ENCODE measurements at places on chromosomes 5 and 9.

DNA sequence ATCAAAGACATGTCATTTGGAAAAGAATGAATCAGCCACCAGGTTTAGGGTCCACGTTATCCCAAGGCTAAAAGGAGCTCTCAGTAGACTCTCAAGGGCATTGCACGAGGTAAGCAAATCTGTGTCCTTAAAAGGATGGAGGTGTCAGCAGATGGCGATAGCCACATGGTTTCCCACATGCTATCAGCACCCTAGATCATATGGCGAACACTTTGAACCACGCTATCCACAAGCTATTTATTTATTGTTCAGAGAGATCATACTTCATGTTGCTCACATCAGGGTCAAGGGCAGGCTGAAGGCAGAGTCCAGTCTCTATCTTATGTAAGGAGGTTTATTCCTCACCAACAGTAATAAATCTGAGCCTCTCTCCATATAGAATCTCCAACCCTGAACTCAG, 43.7 kb downstream of the CDH6 start:
- no peak for DNase-seq

DNA sequence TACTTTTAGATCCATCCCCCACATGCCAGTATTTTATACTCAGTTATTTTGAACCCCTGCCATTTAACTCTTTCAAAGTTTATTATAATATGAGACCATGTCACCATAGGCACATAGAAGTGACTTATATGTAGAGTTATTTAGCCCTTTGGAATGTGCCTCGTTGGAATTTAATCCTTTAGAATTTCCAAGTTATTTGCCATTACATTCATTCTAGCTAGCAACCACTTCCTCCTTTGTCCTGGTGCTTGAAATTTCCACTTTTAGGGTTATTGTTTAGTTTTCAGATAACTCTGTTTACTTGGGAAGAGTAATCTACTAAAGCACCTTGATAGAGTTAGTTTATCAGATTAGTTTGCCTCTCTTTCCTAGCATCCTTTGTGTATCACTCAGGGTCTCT, 82.8 kb upstream of the TLE1 start:
- DNase-seq, result no peak

- DNase-seq, result peak; percentile 65
These were observed 13.6 kb upstream of the GM2A start for GRCh38 chr5:151239237-151239861.

GRCh38 chr9:31210978-31211570, 1173.4 kb upstream of the ACO1 start:
- DNase-seq, result peak; percentile 3

DNA sequence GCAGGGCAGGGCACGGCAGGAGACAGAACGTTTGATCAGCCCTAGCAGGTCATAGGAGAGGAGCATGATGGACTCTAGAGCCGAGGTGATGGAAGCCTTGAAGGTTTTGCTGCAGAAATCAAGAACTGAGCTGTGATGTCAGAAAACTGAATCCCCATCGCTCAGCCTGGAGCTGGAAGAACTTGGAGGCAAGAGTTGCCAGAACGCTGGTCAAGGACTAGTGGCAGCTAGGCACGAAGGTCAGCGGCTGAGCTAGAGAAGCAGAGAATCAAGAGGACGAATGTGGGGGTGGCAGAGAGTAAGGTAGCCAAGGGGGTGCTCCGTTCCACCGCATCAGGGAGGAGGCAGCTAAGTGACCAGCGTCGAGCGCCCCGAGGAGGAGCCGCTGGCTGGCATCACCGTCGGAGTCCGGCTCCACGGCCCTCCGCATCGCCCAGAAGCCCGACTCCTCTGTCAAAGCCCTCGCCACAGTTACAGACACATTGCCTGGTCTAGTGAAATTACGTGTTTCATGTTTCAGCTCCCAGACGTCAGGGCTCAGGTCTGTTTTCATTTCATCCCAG, 1.2 kb upstream of the GALNT10 start:
- no peak for DNase-seq

DNA sequence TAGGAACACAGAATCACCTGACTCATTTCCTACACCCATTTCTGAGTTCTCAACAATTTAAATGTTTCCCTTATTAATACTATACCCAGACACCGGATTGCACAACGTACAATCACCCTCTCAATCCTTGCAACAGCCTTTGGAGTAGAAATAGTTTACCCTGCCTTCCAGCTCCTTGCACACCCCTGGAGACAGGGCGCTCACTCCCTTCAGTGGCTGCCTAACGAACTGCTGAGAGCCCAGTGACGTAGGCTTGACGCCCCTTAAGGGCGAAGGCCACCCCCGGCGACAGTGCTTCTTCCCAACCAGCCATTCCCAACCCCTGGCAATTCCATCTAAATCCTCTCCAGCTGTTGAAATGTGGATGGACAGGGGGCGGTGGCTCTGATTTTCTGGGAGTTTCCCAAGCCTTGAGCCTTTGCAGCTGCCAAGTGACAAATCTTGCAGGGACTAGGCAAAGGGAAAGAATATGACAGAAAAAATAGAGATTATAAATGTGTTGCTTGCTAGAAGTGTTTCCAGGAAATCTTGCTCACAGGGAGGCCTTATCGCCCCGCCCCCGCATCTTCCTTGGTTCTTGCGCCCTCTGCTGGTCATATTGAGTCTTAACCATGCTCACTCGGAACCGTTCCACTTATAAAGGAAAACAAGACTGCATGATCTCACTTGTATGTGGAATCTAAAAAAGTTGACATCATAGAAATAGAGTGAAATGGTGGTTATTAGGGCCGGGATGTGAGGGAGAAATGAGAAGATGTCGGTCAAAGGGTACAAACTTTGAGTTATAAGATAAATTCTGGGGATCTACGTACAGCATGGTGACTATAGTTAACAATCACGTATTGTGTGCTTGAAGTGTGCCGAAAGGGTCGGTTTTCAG, 7.6 kb upstream of the BARX1 start:
- peak; percentile 82 for DNase-seq

GRCh38 chr9:82456642-82457041, 468.1 kb downstream of the SPATA31D1 start:
- DNase-seq, result no peak

GRCh38 chr9:127252410-127253318, 11.9 kb upstream of the GARNL3 start:
- no peak for DNase-seq

GRCh38 chr9:13554626-13555025, 275.1 kb upstream of the MPDZ start:
- DNase-seq, result no peak

DNA sequence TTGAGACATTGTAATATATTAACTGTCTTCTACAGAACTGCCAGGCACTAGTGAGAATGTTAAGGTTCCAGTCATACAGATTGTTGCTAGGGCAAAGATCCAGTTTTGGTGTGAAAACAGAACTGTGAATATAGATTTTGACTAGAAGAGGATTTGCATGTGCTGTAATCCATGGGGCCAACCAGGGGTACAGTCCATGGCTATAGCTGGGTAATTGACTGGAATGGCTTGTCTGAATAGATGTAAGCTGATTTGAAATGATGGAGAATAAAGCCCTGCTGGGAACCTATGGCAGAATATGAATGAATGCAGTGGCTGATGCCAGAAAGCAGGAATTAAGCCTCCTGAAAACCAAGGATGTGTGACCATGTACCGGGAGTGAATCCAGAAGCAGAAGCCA, 748.5 kb upstream of the CDH10 start:
- no peak for DNase-seq

DNA sequence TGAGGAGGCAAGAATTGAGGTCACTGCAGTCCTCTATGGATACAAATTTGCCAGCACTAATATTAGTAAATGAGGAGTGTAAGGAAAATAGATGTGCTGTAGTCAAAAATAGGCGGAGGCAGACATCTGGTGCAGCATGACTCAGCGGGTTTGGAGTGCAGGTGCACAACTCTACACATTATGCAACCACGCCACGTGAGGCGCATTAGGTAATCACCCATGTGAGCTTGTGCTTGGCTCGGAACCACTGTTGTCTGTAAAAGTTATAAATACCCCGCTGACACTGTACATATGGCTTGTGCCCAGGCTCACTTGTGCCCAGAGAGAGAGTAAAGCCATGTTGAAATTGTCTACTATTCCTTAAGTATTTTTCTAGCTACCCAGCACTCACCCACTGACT, 623.5 kb upstream of the NUDT12 start:
- peak; percentile 17 for DNase-seq

DNA sequence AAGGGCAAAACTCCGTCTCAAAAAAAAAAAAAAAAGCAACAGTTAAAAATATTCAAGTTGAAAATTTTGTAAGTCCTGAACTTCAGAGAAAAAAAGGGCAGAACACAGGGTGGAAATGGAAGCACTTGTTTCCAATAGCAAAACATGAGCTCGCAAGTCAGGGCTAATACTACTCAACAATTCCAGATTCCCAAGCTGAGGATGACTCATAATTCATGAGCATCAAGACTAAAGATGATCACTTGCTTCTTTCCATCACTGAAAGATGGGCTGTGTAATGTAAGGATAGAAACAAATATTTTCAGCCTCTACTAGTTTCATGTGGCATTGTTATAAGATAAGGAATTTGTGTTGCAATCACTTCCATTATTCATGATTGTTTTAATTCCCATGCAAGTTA, 33.5 kb upstream of the FST start:
- no peak for DNase-seq

DNA sequence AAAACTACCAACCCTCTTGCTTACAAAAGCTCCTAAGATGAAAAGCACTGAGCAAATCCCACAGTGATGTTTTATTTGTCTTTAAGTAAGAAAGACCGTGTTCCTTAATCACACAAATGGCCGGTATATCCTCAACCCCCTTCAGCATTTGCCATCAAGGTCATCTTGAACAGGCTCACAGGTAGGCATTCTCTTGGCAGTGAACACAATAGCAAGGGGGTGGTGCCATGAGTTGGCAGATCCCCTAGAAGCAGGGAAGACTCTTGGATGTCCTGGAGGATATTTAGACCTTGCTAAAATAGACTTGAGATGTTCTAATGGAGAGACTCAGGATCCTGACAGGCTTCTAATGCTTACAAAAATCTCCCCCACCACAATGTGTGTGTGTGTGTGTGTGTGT, 323.0 kb downstream of the SPOCK1 start:
- no peak for DNase-seq

- DNase-seq, result no peak
These were observed 254.8 kb upstream of the PANK3 start for GRCh38 chr5:168833936-168834335.

- no peak for DNase-seq
These were observed 75.8 kb upstream of the WWC1 start for GRCh38 chr5:168215646-168216045.

DNA sequence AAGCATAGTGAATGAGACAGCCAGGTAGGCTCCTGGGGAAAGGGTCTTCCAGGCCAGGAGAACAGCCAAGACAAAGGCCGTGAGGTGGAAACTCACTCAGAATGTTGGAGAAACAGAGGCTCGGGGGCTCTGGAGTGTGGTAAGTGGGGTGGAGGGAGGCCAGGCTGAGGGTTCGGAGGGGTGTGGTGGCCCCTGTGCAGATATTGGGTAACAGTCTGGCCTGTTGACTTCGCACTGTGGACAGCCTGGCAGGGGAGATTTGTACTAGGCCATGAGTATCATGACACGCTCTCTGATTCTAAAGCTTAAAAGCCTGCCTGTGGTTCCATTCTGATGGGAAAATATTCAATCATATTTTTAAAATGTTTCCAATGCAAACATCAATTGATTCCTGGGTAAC, 239.3 kb downstream of the GADD45G start:
- no peak for DNase-seq

All from CD4-positive, alpha-beta T cell treated with Interleukin-21 for 1 hour (primary cell).